ENCODE measurements at places on chromosomes 3 and 15.

- DNase-seq = no peak
These were observed 2.7 kb upstream of the ARNT2 start for GRCh38 chr15:80401456-80401855.

GRCh38 chr3:143896486-143896885 is 48.2 kb upstream of the SLC9A9 start:
- DNase-seq = no peak

DNA sequence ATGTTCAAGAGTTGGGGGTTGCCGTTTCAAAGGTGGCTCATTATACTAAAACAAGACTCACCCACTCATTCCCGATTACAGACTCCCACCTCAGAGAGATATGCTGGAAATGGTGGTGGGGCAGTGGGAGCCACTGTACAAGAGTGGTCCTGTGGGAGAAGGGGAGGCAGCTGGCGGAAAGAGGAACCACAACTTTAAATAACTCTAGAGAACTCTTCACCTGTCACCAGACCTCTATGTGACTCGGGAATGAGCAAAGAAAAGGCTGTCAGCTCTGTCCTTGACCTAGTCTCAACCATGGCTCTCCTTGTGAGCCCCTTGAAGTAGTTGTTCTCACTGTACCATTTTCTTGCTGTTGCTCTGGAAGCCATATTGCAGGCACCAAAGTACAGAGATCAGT is 293.8 kb downstream of the CHST2 start:
- DNase-seq = no peak

- DNase-seq = no peak
These were observed 3.5 kb upstream of the ACAP2 start for GRCh38 chr3:195446359-195446758.

GRCh38 chr3:37793889-37794591 is 67.6 kb upstream of the CTDSPL start:
- DNase-seq = no peak

GRCh38 chr3:4976109-4976508 is 3.1 kb upstream of the BHLHE40 start:
- no peak for DNase-seq

Measured in stimulated activated CD8-positive, alpha-beta memory T cell treated with anti-CD3 and anti-CD28 coated beads, Interleukin-7, amount 100 ng/mL, for 4 hours (primary cell).